ENCODE measurements at places on chromosomes 1 and 21.

GRCh38 chr1:30686236-30686935 is 37.0 kb downstream of the MATN1 start:
- DNase-seq: no peak

DNA sequence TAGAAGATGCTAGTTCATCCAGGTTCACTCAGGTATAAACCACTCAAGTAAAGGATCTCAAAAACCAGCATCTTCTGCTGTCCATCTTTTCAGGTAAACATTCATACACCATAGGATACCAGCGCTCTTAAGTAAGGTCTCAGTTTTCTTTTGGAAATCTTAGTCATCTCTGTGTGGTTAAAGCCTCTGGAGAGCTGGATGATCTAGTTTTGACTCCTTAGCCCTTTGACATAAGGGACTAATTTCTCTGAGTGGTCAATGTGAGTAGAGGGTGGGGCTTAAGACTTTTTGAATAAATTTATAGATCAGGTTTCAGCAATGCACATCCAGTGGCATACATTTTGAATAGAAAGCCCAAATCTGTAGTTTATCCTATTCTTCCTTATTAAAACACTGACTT is 92.3 kb downstream of the CTH start:
- DNase-seq: no peak

GRCh38 chr1:155166471-155167165 is 6.5 kb downstream of the KRTCAP2 start:
- no peak for DNase-seq

DNA sequence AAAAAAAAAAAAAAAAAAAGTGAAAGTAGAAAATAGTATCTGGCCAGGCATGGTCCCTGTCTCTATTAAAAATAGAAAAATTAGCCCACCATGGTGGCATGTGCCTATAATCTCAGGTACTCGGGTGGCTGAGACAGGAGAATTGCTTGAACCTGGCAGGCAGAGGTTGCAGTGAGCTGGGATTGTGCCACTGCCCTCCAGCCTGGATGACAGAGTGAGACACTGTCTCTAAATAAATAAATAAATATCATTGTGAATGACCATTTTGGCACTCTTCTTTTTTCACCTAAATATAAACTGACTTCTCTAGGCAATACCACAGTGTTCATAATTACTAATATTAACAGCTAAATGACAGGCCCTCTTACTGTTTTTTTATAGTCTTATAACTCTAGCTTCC is 14.5 kb downstream of the ELOA start:
- no peak for DNase-seq

DNA sequence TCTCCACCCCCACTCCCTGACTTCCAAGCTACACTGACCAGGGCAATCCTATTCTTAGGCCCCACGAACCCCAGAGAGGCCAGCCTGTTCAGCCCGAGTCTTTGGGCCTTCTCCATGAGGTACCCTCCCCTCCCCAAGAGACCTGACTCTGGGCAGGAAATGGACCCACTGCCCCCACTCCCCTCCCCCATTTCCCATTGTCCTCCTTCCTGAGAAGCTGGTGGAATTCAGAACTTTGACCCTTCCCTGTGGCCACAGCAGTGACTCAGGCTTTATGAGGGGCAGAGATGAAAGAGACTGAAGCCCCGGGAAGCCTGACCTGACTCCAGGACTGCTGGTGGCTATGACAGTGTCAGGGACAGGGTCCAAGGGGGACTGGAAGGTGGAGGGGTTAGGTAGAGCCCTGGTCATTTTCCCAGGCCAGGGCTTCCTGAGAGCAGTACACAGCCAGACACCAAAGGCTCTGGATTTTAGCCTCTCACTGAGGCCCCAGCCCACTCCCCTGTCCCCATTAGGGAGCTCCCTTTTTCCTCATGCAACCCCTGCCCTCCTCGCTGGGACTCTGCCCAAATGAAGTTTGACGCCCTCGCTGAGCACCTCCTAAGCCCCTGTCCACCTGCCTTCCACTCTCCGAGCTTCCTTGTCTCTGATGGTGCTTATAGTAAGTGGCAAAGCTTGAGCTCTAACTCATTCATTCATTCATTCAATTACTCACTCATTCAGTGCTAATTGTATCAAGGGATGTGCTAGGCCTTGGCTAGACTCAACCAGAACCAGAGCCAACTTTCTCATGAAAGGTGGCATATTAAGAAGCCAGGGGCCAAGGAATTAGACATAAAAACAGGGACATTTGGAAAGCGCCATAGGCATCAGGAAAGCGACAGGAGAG is 3.0 kb downstream of the CRYBG2 start:
- no peak for DNase-seq

- no peak for DNase-seq
These were observed 36.3 kb downstream of the PRDM16 start for GRCh38 chr1:3105167-3105863.

All from stimulated activated CD8-positive, alpha-beta memory T cell treated with anti-CD3 and anti-CD28 coated beads, Interleukin-2, amount 100 ng/mL, for 1 hour (primary cell).